ENCODE measurements at places on chromosomes 13 and 19.
A peak's percentile ranks its signal among the peaks of the same experiment; 100 is the strongest.

DNA sequence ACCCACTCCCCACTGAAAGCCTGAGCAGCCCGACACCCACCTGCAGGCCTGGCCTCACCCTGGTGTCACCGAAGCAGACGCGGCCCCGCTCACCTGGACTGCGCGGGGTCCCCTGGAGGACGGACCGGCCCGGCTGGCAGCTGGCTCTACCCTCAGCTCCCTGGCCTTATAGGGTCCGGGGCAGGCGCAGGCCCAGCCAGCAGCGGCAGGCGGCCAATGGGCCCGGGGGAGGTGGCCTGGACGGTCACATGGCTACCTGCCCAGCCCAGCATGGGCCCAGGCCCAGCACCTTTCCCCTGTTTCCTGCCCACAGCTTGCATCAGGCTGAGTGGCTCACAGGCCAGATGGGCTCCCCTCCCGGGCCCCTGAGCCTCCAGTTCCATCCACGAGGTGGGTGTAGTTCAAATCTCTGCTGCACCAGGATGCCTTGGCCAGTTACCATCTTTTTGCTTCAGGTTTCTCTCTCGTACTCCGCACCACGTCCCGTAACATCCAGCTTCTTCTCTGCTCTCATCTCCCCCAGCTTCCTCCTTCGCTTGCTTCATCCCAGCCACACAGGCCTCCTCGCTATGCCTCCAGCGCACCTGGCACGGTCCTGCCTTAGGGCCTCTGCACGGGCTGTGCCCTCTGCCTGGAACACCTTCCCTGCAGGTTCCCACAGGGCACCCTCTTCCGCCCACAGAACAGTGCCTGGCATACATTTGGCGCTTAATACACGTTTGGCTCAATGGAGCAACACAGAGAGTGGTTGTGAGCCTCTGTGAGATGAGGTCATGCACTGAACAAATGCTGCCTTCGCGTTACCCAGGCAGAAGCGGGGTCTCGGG is at the start of gene PLIN4:
Gene PLIN4 (minus strand): TSS at position 142 of the 827 bp plus-strand sequence. CDS start 214 bp downstream, outside the sequence.
- no peak for DNase-seq

DNA sequence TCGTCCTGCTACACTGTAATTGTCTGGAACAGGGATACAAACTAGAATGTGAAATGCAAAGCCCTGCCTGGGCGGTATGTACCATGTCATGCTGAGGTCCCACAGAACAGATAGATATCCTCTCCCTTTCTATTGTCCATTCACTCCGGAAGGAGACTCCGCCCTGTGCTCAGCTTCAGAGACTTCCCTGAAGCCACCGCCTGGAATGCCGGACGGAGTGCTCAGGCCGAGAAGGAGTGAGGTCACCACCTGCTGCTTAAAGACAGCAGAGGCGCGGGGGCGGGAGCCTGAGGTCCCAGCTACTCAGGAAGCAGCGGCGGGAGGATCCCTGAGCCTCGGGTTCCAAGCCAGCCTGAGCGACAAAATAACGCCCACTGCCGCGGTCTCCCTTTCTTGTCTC is 890 bp upstream of the ZNF611 start:
- DNase-seq = peak; percentile 10

DNA sequence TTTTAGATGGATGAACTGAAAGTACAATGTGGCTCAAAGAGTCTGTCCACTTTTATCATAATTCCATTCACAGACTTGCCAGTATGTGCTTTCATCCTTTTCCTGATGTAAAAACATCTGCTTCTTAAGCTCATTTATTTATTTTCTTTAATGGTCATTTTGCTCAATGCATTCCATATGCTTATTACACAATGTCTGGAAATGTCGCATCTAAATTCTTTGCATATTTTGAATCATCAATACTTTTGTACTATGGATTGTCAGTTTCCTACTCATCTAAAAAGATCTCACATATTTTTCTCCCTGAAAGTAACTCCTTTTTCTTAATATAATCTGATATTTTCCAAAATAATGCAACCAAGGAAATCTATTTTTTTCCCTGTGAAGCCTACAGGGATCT is 1315.8 kb downstream of the EFNB2 start:
- DNase-seq = no peak

GRCh38 chr19:6602729-6603114 is 11.8 kb upstream of the CD70 start:
- DNase-seq = no peak

DNA sequence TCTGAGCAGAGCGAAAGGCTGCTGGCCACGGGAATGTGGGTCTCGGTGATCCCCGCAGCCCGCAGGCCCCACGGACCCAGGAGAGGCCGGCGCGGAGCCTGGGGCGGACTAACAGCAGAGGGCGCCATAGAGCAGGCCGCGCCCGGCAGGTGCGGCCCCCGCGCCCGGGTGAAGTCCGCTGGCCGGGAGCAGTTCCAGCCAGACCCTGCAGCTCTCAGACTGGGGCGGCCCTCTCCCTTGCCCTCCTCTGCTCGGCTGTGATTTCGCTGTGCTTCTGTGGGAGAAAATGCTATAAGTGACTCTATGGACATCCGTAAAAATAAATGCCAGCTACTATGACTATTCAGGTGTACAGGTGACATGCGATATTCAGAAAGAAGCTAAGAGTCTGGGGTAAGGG is 37.7 kb downstream of the GSX1 start:
- DNase-seq = no peak

DNA sequence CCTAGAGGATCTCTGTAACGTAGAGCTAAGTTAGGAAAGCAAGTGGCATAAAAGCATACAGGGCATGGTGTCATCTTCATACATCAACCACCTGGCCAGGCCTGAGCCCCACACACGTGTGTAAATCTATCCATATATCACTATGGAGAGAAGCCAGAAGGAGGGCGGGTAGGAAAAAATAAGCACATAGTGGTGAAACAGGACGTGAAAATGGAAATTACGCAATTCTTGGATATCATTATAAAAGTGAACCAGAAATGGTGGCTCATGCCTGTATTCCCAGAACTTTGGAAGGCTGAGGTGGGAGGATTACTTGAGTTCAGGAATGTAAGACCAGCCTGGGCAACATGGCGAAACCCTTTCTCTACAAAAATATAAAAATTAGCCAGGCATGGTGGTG is 43.4 kb downstream of the PDCD5 start:
- DNase-seq = no peak

DNA sequence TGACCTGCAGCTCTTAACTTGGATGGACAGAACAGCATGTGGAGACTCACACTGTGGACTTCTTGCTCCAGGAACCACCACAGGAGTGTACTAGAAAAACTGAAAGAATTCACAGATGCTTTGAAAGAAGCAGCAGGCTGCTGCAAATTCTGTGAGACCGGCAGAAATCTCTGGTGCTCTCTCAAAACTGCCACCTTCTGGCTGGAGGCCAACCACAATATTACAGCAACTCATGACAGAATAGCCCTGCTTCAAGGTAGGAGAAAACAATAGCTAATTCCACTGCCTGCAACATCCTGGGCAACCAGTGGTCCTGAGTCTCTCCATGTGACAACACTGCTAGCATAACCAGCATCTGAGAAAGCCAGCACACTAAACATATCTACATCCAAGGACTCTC is 26.9 kb downstream of the CDK8 start:
- DNase-seq = no peak

DNA sequence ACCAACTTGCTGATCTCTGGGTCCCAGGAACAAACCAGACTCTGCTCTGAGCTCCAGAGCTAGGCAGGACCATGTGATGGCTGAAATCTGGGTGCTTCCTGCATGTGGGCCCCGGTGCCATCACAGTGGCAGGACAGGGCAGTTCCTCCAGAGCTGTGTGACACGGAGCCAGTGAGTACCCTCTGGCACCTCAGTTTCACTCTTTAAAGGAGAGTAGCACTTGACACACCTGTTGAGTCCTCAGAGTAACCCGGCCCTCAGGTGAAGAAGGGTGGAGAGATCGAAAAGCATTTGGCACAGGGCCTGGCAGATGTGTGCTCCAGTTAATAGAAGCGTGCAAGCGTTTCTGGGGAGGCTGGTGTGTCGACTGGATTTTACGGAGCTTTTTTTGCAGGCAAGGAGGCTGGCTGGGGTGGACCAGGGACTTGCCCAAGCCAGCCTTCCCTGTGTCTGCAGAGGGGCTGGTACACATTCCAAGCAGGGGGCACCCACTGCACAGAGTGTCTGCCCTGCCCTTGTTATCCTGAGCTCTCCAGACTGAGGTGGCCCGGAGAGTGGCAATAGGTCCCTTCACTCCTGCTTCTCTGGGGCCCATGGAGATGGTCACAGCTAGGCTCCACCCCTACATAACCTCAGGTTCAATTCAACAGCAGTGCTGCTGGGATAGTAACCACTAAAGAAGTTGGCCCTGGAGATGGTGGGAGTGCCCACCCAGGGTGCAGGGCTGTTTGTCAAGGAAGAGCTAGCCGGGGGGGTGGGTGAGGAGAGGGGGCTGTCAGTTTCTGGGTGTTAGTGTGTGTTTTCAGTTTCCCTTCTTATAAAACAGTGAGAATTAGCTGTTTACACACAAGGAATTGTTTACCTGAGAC is 8.3 kb downstream of the RPS19 start:
- DNase-seq = no peak

- no peak for DNase-seq
Observed at GRCh38 chr13:22276616-22277015, 605.7 kb downstream of the FGF9 start.
